ENCODE measurements at places on chromosomes 2 and 18.

GRCh38 chr2:186918495-186918894 is 69.5 kb upstream of the ZSWIM2 start:
- no peak for DNase-seq

DNA sequence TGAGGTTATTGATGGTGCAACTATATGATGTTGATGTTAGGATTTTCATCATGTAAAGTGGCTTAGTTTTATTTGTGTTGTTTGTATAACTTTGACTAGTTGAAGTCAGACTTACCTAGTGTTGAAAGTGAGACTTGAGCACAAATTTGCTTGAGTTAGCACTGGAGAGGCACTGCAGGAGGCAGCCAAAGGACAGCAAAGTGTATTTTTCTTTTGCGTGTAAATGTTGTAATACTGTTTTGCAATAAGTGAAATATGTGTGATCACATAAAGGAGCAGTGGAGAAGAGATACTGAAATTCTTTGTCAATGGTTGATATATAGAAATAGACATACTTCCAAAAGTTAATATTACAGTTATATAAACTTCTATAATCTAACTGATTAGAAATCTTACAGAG is 332.0 kb upstream of the RAB12 start:
- no peak for DNase-seq

GRCh38 chr2:201618744-201619662 is 24.3 kb downstream of the TMEM237 start:
- peak; percentile 34 for DNase-seq

DNA sequence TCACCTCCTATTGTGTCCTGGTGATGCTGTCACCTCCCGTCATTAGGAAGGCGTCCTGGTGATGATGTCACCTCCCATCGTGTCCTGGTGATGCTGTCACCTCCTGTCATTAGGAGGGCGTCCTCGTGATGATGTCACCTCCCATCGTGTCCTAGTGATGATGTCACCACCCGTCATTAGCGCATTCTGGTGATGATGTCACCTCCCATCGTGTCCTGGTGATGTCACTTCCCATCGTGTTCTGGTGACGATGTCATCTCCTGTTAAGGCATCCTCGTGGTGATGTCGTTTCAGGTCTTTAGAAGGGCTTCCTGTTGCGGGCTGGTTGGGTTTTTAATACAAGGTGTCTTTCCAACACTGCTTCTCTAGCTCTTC is 40.7 kb downstream of the CTDP1 start:
- no peak for DNase-seq

- DNase-seq: no peak
Measured at GRCh38 chr2:168534926-168535325, 78.9 kb downstream of the CERS6 start.

- no peak for DNase-seq
Measured at GRCh38 chr2:120244656-120245519, 7.8 kb upstream of the RALB start.

DNA sequence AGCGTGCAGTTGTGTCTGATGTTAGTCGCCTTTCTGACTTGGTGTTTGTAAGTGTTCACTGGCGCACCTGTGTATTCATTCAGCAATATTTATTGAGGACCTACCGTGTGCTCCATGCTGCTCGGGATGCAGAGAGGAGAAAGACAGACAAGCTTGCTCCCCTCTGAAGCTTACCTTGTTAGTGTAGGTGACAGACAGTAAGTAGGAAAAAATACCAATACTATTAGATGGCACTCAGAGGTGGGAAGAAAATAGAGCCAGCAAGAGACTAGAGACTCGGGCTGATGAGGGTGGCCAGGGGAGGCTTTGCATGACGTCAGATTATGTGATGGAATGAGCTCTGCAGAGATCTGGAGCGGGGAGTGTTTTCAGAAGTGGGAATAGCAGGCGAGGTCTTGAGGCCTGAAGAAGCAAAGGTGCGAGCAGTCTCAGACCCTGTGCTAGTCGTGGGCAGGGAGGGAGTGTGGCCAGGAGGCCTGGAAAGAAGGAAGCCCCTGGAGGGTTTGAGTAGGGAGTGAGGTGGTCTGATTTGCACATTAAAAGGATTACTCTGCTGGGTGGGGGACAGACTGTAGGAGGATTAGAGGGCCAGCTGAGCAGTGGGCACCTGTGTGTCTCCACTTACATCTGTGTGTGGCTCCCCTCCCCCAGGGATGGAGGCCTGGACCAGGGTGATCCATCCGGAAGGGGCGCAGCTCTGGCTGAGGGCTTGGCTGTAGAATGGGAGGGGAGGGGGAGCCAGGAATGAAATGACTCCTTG is 11.8 kb downstream of the MTCL1 start:
- DNase-seq: no peak

DNA sequence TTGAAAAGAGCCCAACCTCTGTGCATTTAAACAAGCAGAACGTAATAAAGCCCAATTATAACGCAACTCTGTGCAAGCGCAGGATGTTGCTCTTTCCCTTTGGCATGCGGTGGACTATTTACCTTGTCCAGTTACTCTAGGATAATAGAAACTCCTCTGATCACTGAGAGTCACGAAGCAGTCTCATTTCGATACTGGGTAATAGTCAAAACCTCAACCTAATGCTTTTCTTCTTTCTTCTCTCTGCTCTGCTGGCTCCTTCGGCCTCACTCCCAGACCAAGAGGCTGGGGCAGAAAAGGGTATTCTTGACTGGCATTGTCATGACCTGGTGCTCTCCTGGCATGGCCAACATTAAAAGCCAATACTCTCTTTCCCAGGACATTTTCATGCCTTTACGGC is 89.7 kb upstream of the GCFC2 start:
- DNase-seq: no peak

- DNase-seq: no peak
Measured at GRCh38 chr2:15058015-15058720, 425.7 kb downstream of the LRATD1 start.

DNA sequence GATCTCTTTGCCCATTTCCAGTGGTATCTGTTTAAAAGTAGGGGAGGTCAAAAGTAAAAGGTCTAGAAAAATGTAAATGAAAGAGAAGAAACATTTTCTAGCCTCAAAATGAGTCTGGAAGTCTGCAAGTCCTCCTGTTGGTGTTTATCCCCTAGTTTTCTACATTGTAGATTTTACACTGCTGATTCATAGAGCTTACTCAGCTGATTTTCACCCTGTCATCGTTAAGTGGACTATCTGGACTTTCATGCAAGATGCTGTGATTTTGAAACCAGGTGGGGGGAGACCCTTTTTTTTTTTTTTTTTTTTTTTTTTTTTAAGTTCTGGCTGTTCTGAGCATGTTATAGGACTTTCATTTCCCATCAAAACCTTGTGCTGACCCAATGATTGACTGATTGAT is 10.3 kb downstream of the HOXD3 start:
- DNase-seq: no peak

DNA sequence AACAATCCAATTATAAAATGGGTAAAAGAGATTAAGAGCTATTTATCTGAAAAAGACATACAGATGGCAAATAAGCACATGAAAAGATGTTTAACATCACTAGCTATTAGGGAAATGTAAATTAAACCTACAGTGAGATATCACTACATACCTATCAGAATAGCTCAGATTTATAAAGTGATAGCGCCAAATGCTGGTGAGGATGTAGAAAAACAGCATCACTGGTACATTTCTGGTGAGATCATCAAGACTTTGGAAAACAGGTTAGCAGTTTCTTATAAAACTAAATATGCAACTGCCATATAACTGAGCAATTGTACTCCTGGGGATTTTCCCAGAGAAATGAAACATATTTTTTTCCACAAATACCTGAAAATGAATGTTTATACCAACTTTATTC is 100.4 kb downstream of the ACOXL start:
- DNase-seq: no peak

DNA sequence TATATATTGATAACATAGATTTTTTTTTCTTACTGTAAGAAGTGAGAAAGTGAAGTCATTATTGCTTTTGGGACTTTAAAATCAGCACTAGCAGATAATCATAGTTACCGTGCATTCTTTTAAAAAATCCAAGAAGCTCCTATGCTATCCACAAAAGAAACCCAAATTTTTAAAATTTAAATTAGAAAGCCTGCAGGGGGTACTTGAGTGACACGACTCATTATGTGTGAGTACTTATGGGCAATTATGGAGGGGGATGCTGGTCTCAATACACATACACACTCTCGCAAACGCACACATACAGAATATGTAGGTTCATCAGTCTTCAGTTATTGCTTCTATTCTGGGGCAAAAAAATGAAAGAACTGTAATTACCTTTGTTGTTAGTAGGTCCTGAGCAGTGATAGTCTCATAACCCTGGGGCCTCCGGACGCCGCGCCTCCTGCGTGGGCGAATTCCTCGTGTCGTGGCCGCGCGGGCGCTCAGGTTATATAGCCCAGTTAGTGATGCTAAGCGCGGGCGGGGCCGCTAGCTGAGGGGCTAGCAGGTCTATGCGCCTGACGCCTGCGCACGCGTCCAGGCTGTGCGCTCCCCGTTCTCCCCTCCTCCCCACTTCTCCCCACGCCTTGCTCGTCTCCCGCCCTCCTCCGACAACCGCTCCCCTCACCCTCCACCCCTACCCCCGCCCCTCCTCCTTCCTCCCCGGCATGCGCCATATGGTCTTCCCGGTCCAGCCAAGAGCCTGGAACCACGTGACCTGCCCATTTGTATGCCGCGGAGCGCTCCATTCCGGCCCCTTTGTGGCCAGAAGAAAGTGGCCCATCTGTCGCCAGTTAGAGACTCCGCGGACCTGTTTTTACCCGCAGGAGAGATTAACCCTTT is at the start of gene NEUROD1:
Gene NEUROD1, minus strand, starts transcription at position 463 of the 882 bp plus-strand sequence. CDS start 1,657 bp downstream, outside the sequence.
- DNase-seq: no peak

DNA sequence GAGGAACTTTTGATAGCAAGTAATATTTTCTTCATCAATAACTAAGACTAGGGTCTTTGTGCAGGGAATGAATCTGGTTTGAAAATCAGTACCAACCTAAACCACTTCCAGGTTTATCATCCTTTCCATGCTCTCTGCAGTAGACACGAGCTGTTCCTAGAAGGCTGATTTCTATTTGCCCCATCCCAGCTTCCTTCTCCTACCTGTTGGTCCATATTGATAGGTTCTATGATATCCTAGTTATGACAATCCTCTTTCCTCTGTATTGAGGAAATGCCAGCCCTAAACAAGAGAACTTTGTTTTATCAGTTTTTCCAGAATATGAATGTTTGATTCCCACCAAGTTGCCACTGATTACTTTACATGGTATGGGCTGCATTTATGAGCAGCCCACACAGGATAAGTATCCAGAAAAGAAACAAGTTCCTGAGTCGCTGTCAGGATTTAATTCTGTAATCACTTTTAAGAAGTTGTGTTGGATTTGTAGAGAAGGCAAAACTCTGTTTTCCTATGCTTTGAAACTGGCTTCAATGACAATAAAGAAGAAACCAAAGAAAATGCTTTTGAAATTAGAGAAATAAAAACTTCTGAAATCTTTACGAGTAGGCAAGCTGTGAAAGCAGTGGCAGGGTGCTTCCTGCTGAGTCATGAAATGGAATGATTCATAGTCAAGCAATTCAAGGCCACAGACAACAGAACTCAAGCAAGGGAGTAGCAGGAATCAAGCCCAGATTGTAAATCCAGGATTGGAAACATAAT is 37.3 kb upstream of the TANK start:
- DNase-seq: peak; percentile 78

GRCh38 chr2:229438430-229439159 is 167.5 kb upstream of the PID1 start:
- no peak for DNase-seq

- no peak for DNase-seq
Measured at GRCh38 chr2:190970873-190971506, 43.0 kb downstream of the STAT1 start.

DNA sequence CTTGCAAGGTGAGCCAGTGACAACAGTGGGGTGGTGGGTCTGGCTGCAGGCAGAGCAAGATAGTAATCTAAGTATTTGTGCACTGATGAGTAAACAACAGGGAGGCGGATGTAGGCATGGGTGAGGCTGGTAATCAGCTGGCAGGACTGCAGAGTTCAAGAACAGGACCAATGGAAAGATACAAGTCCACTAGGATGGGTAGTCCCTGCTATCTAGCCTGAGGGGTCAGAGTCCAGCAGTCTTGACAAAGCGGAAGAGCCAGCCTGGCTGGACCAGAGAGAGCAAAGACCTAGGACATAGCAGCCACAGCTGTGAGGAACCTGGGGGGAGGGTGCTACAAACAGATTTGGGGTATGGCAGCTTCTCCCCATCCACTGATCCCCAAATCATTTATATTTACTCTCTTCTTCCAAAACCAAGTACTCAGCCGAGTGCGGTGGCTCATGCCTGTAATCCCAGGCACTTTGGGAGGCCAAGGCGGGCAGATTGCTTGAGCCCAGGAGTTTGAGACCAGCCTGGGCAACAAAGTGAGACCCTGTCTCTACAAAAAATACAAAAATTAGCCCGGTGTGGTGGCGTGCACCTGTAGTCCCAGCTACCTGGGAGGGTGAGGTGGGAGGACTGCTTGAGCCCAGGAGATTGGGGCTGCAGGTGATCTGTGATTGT is 25.9 kb downstream of the VIL1 start:
- DNase-seq: no peak

GRCh38 chr2:214504599-214505376 is 93.9 kb downstream of the VWC2L start:
- no peak for DNase-seq

GRCh38 chr2:211930331-211930730 is 608.3 kb downstream of the ERBB4 start:
- no peak for DNase-seq

DNA sequence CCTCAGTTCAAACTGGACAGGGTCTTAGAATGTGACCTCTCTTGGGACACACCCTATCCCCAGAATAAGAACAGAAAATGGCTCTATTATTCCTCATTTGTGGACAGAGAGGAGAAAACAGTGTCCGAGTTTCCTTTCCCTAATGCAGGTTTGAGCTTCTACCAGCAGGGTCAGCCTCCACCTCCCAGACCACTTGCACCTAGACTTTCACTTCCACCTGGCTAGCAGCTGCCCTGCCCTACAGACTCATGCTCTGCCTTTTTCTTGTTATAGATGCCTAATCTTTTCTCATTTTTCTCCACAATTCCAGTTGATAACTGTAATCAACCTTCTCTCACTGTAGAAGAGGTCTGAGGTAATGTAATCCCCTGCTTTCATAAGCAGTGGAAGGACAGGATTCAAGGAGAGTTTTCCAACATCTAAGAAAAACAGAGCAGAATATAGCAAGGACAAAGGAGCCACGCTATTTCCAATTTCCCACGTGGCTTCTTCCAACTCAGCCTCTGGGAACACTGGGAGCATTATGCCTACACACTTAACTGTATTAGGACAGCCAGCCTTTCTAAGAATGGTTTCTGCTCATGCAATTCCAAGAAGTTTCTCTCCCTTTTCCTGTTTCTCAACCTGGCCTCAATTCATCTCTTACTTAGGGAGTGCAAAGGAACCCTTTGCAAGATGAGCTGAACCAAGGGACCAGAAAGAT is 239.8 kb downstream of the BCL11A start:
- no peak for DNase-seq

GRCh38 chr2:47675196-47675825 is 107.6 kb upstream of the MSH6 start:
- no peak for DNase-seq

All from AG09319 (cell line).